ENCODE measurements at places on chromosomes 5 and 9.

DNA sequence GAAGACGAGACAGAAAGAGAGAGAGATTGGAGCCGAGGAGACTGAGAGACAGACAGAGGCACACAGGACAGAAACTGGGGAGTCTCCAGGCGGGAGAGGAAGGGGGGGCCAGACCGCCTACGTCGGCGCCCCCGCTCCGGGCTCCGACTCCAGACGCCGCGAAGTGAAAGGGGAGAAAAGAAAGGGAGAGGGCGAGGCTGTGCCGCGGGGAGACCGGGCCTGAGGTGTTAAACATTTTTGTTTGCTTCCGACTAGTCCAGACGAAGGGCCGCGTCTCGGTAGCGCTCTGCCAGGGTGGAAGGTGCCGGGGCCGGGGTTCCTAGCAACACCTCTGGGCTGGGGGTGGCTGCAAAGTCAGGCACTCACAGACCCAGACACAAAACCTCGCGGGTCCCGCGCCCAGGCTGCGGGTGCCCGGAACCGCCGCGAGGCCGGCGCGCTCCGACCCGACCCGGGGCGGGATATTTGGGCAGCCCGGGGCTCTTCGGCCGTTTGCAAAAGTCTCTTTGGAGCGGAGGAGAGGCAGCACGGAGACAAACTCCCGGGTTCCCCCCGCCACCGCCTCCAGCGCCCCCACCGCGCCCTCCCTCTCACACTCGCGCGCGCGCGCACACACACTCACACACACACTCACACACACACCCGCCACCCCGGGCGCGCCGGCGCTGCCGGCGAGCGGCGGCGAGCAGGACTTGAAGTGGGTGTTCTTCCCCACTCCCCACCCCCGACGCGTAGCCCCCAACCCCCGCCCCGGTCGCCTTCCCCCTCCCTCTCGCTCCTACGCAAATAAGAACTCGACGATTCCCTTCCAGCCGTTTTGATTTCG, 626 bp upstream of the FST start:
- DNase-seq, result no peak

DNA sequence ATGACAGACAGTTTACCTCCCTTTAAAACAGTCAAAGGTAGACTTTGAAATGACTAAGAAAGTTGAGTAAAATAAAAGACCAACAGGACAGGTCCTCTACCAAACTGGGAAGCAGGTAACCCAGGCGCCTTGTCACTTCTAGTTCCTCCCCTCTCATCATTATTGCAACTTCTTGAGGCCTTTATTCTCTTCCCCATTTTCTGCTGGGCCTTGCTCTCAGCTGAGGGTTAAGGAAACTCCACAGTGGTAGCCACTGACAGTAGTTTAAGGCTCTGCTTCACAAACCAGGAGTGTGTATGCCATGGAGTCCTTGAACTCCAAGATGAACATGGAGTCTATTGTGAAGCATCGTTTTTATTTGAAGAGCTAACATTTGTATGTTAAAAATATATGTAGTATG, 36.9 kb upstream of the TCERG1 start:
- DNase-seq, result no peak

GRCh38 chr5:134177369-134178095, 782 bp upstream of the SKP1 start:
- DNase-seq, result no peak

GRCh38 chr9:127263237-127263636, 1.3 kb upstream of the GARNL3 start:
- DNase-seq, result no peak

- DNase-seq, result no peak
These were observed 6.8 kb upstream of the HSD17B4 start for GRCh38 chr5:119445544-119445943.

GRCh38 chr9:99748676-99749075, 73.0 kb upstream of the NR4A3 start:
- DNase-seq, result no peak

- no peak for DNase-seq
These were observed 31.2 kb downstream of the KCNMB1 start for GRCh38 chr5:170357955-170358444.

GRCh38 chr9:98462310-98462709, 206.9 kb upstream of the TBC1D2 start:
- no peak for DNase-seq

DNA sequence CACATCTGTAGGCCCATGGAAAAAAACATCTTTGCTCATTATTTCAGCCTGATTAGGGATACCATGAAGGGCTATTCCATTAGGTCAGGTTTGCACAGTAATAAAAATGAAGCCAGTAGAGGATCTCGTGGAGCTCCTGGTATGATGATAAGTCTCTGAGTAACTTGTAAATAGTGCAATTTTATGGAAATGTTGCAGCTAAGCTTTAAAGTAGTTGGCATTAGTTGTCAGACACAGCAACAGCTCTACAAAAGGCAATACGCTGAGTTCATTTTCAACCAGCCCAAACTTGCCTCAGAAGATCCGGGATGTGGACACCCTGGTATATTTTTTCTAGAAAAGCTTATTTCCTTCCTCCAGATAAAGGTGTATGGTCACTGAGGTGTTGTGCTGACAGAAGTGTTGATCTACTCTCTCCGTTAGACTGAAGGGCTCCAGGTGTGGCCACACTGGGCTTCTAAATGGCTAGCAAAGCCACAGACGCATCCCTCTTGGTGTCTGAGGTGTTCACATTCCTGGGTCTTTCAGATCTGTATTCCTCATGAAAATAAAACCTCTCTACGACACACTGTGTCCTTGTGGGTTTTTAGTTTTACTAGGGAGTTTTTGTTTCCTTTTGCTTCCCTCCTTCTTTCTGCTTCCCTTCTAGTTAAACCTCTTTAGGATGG, 141.6 kb downstream of the GHR start:
- DNase-seq, result no peak

GRCh38 chr5:178309271-178310013, 76.8 kb upstream of the PHYKPL start:
- no peak for DNase-seq
